ENCODE measurements at places on chromosomes 7 and 10. TPM values are rescaled to one million over a fixed set of nuclear protein-coding genes. Genes with fewer than 3 reads are reported as not detected.

The CUX1 gene
- total RNA-seq = 57.0 TPM

The SUN3 gene
- not detected for total RNA-seq

The NPSR1 gene
- not detected for total RNA-seq

DNA sequence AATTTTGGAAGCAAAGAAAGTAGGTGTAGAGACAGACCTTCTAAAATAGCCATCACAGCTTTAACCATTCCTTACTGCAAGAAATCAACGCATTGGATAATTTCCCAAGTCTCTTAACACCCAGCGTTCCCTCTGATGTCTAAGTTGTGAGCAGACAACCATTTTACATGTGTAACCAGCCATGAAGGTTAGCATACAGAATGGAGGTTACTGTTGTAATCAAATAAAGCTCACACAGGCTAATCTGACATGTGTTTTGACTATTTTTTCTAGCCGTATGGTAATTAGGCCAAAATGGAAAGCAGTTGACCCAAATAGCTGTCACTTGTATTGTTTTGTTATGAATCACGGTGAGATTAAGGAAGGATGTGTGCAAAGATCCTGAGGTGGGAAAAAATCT is 336.4 kb downstream of the RNLS start:
- DNase-seq = no peak

The CCL24 gene
- 216 TPM for total RNA-seq

GRCh38 chr10:33817605-33818004 is 483.1 kb upstream of the NRP1 start:
- no peak for DNase-seq

DNA sequence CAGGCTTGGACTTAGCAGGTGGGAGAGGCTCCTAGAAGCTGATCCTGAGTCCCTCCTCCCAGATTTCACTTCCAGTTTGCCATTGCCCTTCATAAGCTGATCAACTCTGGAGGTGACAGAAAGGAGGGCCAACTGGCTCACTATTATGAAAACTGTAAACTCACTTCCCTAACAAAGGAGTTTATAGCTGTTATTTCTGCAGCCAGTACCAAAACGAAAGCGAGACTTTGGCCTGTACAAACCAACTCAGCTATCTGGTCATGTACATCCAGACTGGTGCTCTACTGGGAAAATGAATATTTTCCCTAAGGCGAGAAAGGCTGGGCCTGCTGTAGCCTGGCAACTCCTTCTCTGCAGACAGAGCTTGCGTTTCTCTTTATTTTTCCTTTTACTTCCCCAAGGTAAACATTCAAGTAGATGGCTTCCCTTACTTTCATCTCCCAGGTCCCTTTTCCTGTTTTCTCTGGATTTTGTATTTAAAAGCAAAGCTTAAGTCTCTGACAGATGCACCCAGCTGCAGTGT is 54.7 kb downstream of the GALNT17 start:
- no peak for DNase-seq

The LHPP gene
- total RNA-seq = 24.2 TPM

GRCh38 chr10:60662917-60663614 is 115.2 kb upstream of the CDK1 start:
- DNase-seq = no peak

The CLDN12 gene
- 11.4 TPM for total RNA-seq

All from spleen (tissue), 13 donors.